ENCODE measurements at places on chromosomes 6 and 20.
A peak's percentile ranks its signal among the peaks of the same experiment; 100 is the strongest.

DNA sequence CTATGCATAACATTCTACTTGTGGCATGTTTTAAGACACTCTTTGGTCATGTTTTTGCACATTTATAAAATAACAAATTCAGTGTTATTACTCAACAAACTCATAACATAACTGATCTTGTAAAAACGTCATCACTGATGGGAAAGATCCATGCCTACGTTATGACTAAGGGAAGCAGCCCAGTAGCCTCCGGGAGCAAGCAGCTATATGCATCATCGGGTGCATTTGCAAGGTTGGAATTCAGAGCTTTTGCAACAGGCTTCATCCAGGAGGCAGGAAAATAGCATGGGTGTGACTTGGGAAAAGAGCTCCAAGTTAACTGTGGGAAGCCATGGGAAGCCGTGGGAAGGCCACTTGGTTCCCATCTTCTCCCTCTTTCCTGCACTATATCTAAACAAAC lies 271.6 kb upstream of the SGK1 start:
- DNase-seq, result no peak

- no peak for DNase-seq
These were observed 10.3 kb upstream of the MYB start for GRCh38 chr6:135170849-135171248.

DNA sequence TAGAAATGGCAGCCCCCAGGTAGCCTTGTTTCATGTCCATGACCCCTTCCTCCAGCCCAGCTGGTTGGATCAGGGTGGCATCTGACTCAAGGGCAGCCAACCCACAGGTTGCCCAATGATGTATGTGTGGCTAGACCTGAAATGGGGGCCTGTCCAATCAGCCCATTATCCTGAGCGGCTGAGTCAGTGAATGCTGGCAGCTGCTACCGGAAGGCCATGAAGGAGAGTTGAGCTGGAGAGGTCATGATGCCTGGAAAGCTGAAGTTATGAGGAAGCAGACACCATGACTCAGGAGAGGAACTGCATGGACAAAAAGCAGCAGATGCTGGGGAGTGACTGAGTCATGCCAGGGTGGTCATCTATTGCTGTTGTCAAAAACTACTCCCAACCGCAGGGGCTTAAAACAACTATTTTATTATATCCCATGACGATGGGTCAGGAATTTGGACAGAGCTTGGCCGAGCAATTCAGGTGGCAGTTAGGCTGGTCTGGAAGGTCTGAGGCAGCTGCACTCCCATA lies 67.3 kb downstream of the MDGA1 start:
- no peak for DNase-seq

DNA sequence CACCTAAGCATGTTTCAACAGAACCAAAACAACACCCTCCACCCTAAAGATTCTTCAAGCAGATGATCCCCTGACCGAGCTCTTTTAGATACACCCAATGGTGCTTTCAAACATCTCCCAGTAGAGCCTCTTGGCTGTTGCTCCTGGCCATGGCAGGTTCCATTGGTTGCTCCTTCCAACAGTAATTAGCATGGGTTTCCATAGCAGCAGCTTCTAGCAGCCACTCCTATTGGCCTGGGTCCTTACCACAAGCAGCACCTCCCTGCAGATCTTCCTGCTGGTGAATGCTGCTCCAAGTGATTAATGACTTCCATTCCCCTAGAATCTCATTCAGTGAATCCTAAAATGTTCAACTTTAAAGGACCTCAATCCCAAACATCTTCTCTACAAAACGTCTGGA lies 13.9 kb downstream of the CCN2 start:
- DNase-seq, result no peak

GRCh38 chr6:97557355-97557754 lies 274.3 kb upstream of the MMS22L start:
- no peak for DNase-seq

- DNase-seq, result no peak
These were observed 2.2 kb upstream of the VEGFA start for GRCh38 chr6:43767553-43768505.

GRCh38 chr20:15916623-15917022 lies 656.6 kb downstream of the KIF16B start:
- no peak for DNase-seq

DNA sequence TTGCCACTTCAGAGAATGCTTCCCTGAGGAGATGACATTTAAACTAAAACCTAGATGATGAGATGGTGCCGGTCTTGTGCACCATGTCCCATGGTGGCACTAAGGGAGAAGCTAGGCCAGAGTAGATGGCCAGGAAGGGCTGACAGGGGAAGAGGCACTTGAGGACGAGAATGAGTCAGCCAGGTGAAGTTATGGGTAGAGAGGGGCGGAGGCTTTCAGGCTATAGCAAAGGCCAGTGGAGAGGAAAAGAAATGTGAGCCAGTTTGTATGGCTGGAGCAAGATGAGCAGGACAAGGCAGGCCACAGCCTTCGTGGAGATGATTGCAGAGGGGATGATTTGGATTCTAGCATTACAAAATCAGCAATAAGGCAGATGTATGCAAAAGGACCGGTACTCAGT lies 44.7 kb upstream of the ADGRF4 start:
- DNase-seq, result no peak

DNA sequence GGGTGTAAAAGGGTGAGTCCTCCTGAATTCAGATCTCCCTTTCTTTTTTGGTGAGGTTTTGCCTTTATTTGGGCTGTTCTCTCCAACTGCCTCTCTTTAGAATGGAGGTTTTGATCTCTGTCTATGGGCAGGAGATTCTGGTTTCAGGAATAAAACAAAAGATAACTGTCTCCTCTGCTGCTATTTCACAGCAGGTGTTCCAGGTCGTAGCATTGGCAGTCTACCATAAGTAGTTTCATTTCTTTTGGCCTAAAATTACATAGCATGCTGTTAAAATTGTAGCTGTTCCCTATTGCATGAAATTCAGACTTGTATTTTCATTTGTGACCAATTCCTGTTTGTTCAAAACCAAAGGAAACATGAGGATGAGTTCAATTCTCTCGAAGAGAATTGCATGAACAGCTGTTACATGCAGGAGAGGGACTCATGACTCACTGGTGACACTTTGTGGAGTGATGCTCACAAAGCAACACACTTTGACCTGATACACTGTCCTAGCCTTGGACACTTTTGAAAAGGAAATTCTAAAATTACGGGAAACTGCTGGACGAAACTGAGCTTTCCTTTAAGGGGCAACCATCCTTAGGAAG lies 76.8 kb upstream of the SIRPG start:
- DNase-seq, result peak; percentile 45

DNA sequence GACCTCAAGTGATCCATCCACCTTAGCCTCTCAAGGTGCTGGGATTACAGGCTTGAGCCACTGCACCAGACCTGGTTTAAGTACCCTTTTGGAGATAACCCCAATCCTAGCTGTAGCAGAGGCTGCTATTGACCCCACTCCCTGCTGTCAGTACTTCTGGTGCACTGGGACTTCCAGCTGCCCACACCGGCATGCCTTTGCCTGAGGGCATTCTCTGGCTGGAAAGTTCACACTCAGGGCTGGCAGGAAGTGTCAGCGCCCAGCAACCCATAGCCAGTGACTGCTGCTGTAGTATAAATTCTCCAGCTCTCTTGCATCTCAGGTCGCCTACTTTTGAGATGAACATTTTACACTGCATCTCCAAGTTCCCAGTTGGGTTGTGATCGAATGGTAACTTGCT lies 75.3 kb downstream of the UTRN start:
- no peak for DNase-seq

GRCh38 chr20:19543101-19543500 lies 215.0 kb upstream of the RIN2 start:
- DNase-seq, result no peak

GRCh38 chr6:52454556-52454955 lies 34.4 kb downstream of the EFHC1 start:
- DNase-seq, result no peak

DNA sequence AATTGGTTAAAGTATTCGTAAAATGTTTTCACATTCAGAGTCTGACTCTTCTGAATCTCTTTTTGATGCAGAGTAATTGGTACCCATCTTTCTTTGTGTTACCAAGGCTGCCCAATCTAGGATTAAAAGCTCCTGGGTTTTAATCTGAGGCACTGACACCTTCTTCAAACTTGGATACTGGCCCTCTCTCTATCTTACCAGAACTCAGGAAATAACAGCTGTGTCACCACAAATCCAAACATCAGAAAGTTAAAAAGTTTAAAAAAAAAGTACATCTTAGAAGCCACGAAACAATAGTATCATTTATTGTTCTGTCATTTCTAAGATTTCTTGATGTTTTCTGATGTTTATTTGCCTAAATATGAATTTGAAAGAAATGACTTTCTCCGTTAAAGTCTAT lies 255.5 kb upstream of the RUNX2 start:
- no peak for DNase-seq

DNA sequence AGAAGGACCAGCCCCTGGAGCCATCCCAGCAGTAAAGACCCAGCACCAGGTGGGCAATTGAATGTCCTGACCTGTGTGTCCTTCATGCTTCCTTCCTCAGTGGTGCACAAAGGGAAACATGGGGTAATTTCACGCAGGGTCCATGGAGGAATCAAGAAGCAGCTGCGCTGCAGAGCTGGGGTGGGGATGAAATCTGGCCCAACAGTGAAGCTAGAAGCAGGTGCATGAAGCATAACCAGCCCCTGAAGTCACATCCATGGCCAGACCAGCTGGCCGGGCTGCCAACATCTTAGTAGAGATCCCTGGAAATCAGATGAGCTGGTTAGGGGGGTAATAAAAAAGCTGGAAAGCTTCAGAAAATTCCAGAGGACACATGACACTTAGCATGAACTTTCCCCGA lies 646.7 kb upstream of the DEFB115 start:
- DNase-seq, result no peak

DNA sequence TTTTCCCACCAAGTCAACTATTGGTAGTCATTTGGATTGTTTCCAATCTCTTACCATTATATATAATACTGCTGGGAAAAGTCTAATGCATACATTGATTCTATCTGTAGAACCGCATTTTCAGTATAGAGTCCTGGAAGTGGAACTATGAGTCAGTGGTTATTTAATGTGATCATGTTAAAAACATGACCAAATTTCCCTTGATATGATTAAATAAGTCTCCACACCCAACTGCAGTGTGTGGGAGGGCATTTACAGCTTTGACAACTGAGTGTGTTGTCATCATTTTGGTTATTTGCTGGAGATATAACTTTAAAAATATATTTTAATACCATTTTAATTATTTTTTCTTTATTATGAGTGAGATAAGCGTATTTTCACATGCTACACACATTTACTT lies 1027.6 kb downstream of the EYS start:
- DNase-seq, result no peak

DNA sequence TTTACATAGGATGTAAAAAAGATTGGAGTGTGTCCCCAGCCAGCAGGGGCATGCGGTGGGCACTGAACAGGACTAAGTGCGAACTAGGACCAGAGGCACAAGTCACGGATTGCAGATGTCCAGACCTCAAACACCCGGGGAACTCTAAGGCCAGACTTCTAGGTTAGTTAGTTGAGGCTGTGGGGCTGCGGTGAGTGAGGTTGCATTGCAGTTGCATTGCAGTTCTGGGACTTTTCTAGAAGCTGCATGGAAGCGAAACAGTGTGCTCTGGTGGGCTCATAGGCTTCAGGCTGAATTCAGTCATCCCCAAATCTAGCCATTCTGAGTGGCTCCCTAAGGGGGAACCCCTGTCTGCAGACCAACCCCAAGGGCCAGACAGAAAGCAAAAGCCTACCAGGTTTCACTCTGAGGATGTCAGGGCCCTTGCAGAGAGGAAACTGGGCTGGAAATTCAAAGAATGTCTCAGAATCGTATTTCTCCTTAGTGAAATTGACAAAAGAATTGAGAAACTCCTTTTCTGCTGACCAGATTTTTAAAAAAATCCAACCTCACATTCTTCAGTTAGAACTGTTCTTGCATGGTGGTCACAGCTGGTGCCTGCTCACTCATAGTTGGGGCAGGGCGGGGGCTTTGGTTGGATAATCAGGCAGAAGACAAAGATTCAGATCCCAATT lies 182.8 kb downstream of the ZDHHC14 start:
- no peak for DNase-seq

GRCh38 chr6:55141611-55142010 lies 32.7 kb upstream of the HCRTR2 start:
- DNase-seq, result no peak

- DNase-seq, result no peak
These were observed 163.4 kb upstream of the OGFRL1 start for GRCh38 chr6:71125216-71125615.

DNA sequence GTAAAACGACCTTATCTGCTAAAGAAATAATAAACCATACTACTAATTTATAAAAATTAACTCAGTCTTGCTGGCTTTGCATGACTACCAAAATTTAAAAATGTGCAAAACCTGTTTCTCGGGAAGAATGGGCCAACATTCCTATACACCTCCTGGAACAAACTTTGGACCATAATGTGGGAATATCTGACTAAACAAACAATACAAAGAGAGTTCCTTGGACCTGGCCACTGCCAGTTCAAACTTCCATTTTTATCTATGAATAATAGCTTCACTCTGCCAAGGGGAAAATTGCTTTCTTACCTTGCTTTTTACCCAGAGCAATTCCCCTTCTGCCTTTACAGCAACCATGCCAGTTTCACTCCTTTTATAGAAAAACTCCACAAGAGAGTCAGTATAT lies 38.7 kb upstream of the POU5F1 start:
- DNase-seq, result no peak

DNA sequence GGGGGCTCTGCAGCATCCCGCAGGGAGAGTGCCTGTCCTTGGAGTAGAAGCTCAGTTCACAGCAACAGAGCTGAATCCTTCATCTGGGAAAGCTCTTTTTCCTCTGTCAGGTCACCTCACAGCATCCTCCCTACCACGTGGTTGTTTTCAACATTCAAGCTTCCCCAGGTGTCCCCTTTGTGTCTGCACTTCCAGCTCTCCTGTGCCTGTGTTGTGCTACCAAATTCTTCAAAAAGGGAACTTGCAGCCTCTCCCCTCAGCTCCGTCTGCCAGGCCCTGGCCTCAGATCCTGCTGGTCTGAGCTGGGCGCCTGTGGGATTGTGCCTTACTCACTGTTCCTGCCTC lies 108.4 kb downstream of the FOXF2 start:
- no peak for DNase-seq

DNA sequence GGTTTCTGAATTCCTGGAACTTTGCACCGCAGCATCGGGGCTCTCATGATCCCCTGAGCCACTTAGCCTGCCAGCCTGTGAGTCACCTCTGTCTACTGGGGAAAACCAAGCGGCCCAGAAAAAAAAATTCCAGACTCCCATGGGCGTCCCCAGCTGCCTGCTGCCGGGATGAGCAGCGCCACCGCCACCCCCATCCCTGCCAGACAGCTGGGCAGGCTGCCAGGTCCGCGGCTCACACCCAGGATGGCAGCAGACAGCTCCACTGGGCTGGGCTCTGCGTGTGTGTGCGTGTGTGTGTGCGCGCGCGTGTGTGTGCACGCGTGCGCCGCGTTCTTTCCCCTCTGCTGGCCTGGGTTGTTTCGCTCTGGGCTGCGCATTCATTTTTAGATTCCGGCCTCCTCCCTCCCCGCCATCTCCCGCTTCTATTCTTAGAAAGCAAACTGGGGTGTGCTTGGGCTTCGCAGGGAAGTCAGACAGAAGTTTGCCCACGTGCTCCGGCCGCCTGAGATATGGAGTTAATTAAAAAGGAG lies 38.9 kb upstream of the PMEPA1 start:
- peak; percentile 37 for DNase-seq
